ENCODE measurements at places on chromosomes 1 and 21. TPM values are rescaled to one million over a fixed set of nuclear protein-coding genes. Genes with fewer than 3 reads are reported as not detected.

Gene OVAAL
- total RNA-seq, result 0.44 TPM

Gene KCNJ15
- 2.6 TPM for total RNA-seq

Gene OR2T5
- not detected for total RNA-seq

Gene TSNAX
- total RNA-seq, result 27.8 TPM

Gene GSTM3
- 46.8 TPM for total RNA-seq

Gene C4BPA
- total RNA-seq, result not detected

Gene IGSF9
- 1.4 TPM for total RNA-seq

Gene TMPRSS3
- total RNA-seq, result 0.27 TPM

Gene P3H1
- total RNA-seq, result 16.2 TPM

Gene TEDDM1
- total RNA-seq, result not detected

Gene KRTAP13-1
- total RNA-seq, result not detected

Gene C1orf116
- 0.10 TPM for total RNA-seq

Gene BSND
- total RNA-seq, result not detected

Gene DMBX1
- not detected for total RNA-seq

DNA sequence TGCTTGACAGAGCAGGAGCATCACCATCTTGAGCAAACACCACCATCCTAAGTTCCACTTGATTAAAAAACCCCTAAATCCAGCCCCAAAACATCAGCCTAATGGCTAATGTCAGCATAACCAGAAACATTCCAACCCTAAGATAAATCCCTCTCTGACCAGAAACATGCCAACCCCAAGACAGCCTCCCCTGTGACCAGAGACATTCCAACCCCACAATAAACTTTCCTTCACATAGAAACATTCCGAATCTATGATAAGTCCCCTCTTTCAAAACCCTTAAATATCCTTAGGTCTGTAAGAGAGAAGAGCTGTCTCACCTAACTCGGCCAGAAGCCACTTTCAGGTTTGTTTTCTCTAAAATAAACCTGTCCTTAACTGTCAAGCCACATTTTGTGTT is 17.4 kb upstream of the SLC2A5 start:
- DNase-seq, result no peak

DNA sequence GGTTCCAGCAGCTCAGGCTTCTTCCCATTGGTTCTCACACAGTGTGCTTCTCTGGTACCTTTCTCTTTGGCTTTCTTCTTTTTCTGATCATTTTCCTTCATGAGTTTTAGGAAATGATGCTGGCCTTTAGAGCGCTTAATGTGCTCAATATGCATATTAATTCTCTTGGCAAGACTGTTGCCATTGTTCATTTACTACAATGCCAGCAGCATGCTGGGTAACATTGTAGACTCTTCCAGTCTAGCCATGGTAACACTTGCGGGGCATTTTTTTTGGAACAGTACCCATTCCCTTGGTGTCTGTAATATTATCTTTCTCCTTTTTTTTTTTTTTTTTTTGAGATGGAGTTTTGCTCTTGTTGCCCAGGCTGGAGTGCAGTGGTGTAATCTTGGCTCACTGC is 21.7 kb downstream of the UBE4B start:
- DNase-seq, result no peak

- DNase-seq, result no peak
These were observed 5.0 kb downstream of the PHC2 start for GRCh38 chr1:33425900-33426299.

- DNase-seq, result no peak
These were observed 53.4 kb downstream of the MPZL1 start for GRCh38 chr1:167775178-167775577.

DNA sequence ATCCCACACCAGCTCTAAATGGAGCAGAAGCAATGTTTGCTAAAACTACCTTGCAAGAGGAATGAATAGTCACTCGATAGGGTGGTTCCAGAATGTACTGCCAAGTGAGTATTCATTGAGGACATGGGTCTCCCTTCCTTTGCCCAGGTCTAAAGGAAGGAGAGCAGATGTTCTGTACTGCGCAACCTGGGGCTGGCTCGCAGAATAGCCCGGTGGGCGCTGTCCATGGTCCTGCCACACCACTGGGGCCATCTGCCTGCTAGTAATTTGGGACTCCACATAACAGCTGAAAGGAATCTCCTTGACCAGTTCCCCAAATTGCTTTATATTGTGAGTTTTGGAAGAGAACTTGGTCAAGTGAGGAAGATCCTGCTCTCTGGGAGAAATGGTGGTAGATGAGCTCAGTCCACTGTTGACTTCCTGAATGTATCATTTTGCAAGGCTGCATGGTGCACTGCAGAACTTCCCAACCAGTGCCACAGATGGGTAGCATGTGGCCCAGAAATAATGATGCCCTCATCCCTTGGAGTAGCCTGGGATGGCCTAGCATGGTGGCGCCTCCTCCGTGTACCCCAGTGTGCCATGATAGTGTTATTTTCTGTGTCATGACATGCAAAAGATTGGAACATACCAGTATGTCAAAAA is 5.7 kb downstream of the SLC6A17 start:
- DNase-seq, result peak; percentile 70

DNA sequence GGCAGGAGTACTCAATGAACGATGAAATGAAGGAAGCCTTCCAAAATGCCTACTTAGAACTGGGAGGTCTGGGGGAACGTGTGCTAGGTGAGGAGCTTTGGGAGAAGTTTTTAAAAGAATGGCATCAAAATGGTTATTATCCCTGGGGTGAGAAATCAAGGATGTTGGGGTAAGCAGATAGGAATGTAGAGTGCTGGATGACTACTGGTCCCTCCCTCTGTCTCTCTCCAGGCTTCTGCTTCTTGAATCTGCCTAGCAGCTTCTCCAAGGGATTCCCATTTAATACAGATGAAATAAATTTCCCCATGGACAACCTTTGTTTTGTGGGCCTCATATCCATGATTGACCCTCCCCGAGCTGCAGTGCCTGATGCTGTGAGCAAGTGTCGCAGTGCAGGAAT is 19.0 kb upstream of the CASQ1 start:
- DNase-seq, result no peak

DNA sequence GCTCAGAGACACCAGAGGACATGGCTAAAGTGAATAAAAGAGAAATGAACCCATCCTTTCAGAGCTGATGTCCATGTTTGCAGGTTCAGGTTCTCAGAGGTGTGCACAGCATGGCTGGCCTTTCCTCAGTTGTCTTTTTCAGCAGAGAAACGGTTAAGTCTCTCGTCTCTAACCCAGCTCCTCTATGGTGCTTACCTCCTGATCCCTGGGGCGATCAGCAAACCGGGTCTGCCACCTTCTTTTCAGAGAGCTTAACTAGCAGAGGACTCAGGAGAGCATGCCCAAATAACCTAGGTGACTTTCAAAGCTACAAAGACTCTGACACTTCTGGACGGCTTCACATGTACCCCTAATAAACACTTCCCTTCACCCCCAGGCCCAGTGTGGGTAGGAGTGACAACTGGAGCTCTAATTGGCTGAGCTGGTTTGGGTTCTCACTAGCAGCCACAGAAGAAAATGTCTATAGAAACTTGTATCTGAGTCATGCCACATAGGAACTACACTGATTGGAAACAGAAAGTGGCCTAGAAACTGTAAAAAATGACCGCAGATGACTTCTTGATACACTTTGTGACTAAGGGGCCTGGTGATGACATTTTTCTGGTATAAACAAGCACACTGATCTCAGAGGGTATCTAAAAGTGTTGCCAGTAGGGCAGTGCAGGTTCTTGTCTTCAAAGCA is at the start of gene AIM2:
TSS of gene AIM2 (minus strand) at position 329 of the 682 bp plus-strand sequence. CDS start 3,267 bp downstream, outside the sequence.
- DNase-seq, result no peak

GRCh38 chr1:55073187-55073916 is 34.0 kb downstream of the PCSK9 start:
- no peak for DNase-seq

- no peak for DNase-seq
These were observed 160.8 kb upstream of the ARHGEF16 start for GRCh38 chr1:3293563-3294080.

- no peak for DNase-seq
These were observed 881.5 kb downstream of the BRINP3 start for GRCh38 chr1:189596197-189596596.

GRCh38 chr1:51799372-51799771 is 79.2 kb downstream of the NRDC start:
- DNase-seq, result no peak

- DNase-seq, result no peak
These were observed 207.7 kb downstream of the BARHL2 start for GRCh38 chr1:90509225-90510048.

DNA sequence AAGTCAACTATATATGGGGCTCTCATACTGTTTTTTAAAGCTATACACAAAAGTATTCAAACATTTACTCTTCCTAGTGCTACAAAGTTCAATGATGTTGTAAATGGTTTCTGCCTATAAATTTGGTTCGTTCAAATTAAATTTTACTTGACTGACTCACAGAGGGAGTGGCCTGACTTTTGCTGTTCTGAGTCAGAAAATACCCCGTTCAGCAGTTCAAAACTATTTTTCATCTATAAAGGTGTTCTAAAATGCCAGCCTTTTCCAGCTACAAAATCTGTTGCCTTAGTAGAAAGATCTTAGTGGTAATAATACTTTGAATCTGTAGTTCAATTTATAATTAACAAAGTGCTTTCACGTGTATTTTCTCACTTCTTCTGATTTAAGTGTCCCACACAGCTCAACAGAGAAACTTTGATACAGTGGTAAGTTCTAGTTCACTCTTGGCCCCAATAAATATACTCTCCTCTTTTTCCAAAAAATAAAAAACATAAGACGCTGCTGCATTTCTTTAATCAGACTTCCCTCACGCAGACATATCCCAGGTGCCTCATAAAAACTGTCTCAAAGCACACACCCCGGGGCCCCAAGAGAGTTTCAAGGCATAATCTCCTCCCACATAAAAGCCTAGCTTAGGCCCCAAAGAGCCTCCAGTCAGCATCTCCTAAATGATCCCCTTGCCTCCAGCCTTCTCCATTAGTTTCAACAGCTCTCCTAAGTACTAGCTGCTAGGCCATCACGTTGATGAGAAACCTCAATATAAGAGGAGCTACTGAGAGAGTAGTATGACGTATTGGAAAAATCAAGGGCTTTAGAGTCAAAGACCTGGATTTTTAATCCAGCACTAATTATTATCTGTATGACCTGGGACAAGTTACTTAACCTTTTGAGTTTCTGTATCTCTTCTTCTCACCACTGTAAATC is 3.2 kb downstream of the PTP4A2 start:
- no peak for DNase-seq

DNA sequence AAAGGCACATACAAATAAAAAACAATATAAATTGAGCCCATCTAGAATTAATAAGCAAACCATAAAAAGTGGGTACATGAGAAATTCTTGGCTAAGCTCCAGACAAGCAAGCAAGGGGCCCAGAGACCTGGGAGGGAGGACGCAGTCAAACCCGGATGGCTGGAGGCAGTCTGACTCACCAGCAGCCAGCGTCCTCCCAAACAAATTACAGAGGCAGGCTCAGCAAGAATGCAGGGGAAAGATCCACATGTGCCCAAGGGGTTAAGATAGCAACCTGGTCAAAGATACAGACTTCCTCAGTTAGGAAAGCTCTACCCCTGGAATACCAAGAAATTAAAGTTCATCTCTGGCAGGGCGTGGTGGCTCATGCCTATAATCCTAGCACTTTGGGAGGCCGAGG is 7.4 kb upstream of the TIAM1 start:
- DNase-seq, result no peak

DNA sequence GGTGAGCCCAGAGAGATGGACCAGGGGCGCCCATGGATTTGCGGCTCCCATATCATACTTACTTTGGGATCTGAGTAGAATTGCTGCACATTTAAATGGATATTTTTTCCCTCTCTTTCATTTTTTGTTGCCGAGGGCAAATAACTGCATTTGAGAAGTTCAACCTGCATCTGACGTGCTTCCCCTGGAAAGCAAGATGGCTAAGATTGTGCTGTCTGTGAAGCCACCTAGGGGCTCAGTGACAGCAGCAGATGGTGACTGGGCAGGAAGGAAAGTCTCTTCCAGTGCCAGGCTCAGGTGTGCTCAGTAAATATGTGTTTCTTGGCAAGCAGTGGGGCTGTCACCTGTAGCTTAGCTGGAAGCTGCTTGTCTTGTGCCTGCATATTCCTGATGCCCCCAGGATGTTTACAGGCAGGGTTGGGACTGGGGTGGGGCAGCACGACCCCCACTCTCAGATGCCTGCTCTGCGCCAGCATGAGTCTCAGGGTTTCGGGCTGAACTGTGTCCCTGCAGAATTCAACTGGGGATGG is 59.8 kb upstream of the ETV3 start:
- no peak for DNase-seq

- no peak for DNase-seq
These were observed 5.2 kb downstream of the FCRL3 start for GRCh38 chr1:157695417-157695816.

DNA sequence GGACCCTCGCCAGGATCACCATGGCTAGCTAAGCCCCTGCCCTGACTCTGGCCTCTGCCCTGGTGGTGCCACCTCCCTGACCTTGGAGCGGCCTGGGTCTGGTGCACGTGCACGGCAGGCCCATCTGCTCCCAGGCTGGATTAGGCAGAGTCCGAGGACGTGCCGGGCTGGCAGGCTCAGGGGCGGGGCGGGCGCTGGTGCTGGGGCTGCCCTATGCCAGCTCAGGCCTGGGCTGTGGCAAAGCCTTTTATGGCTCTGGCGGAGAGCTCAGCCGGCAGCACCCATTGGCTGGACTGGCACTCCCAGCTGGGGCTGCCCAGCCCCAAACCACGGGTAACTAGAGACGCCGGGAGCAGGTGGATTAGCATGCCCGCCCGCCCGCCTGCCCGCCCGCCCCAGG is 17.1 kb upstream of the EDN2 start:
- peak; percentile 54 for DNase-seq

DNA sequence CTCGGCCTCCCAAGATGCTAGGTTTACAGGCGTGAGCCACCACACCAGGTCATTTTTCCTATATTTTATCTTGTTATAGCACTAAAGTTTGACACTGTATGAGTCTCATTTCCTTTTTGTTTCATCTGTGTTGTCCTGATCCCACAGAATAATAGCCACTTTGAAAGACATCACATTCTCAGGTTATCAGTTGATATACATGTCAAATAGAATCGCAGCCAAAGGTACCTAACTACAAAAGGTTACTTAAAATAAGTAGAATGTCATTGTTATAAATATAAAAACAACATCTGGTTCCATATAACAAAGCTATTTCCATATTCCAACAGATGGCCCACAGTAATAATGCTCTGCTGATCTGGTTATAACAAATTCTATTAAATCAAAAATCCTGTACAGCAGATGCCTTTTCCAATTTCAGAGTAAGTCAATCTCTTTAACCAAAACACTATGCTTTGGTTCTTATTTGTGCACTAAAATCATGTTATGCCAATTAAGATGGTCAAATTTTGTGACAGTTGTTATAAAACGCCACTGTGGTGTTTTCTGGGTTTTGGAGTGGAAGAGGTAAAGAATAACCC is 6.0 kb downstream of the FOXJ3 start:
- no peak for DNase-seq

Measured in left cardiac atrium (tissue), 4 donors.